ENCODE measurements at places on chromosomes 4 and X. TPM values are rescaled to one million over a fixed set of nuclear protein-coding genes. Genes with fewer than 3 reads are reported as not detected.

GRCh38 chrX:104567506-104567905 lies 1.5 kb downstream of the IL1RAPL2 start:
- peak overlapping the region; percentile 76 for H3K4me3 ChIP-seq
- no peaks in the 10 kb centered on the region for H3K4me1 ChIP-seq
- no peak overlapping the region for H3K27ac ChIP-seq
- peaks cover 84% of the 10 kb centered on the region for H3K27me3 ChIP-seq
- DNase-seq = no peak

DNA sequence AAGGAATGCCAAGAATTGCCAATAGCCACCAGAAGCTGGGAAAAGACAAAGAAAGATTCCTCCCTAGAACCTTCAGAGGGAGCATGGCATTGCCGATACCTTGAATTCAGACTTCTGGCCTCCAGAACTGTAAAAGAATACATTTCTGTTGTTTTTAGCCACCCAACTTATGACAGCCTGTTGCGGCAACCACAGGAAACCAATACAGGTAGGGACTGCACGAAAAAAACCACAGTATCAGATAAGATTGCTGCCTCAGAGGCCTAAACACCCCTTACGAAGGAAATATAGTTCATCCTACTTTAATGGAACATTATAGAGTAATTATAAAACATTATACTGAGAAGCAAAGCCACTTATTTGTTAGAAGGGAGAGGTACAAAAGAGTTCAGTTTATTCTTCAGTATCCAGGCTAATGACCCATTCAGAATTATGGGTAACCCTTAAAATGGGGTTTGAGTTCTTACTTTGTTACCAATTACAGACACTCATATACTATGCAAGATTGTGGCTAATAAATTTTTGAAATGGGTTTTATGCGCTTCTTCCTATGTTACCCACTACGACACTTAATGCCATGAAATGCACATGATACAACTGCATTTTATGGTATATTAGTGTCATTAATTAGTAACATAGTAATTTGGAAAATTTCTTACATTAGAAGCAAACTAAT lies 37.4 kb upstream of the SMIM10L2A start:
- no peak for DNase-seq
- H3K4me1 ChIP-seq = peaks cover 2% of the 10 kb centered on the region
- H3K36me3 ChIP-seq = no peaks in the 10 kb centered on the region
- H3K27ac ChIP-seq = no peak overlapping the region
- H3K27me3 ChIP-seq = no peaks in the 10 kb centered on the region
- no peak overlapping the region for H3K4me3 ChIP-seq

DNA sequence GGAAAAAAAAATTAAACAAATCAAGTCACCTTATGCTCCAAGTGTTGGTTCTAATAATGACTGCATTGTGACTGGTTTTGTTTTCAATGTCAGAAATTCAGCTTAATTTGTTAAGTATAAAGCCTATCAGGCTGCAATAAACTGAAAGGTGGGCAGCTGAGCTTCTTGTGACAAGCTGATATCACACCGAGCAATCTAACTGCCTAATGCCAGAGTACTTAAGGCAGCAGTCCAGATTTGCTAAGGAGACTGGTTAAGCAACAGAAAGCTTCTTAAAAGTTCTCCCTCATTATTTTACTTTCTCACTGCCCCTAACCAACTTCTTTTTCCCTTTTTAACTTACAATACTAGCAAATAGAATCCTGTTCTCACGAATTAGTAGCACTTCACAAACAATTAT lies 201.0 kb downstream of the MAB21L2 start:
- H3K36me3 ChIP-seq = no peaks in the 10 kb centered on the region
- H3K4me1 ChIP-seq = no peaks in the 10 kb centered on the region
- no peak overlapping the region for H3K27ac ChIP-seq
- DNase-seq = no peak

- no peak overlapping the region for H3K27ac ChIP-seq
- no peak for DNase-seq
- no peak overlapping the region for H3K4me3 ChIP-seq
- no peaks in the 10 kb centered on the region for H3K27me3 ChIP-seq
These were observed 11.3 kb downstream of the SLC10A6 start for GRCh38 chr4:86837691-86838503.

DNA sequence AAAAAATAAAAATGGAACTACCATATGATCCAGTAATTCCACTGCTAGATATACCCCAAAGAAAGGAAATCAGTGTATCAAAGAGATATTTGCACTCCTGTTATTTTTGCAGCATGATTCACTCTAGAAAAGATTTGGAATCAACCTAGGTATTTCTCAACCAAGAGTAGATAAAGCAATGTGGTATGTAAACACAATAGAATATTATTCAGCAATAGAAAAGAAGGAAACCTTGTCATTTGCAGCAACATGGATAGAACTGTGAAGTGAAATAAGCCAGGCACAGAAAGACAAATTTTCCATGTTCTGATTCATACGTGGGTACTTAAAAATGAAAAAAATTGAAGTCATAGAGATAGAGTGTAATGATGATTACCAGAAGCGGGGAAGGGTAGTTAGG lies 362.3 kb upstream of the EPHA5 start:
- no peaks in the 10 kb centered on the region for H3K36me3 ChIP-seq
- H3K4me1 ChIP-seq = no peaks in the 10 kb centered on the region
- H3K4me3 ChIP-seq = no peak overlapping the region
- no peaks in the 10 kb centered on the region for H3K27me3 ChIP-seq

DNA sequence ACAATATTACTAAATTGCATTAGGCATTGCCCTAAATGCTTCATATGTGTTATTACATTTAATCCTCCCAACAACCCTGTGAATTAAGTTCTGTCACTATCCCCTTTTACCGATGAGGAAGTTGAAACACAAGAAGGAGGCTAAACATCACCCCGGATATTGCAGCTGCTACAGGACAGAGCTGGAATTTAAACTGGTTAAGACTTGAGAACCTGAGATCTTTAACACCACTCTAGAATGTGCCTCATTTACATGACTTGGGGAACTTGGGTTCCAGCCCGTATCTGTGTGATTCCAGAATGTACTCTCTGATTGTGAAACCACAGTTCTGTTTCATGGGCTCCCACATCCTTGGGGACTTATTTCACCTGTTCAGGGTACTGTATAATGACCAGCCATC lies 165.1 kb upstream of the PPARGC1A start:
- H3K36me3 ChIP-seq = no peaks in the 10 kb centered on the region
- no peak overlapping the region for H3K27ac ChIP-seq
- H3K4me3 ChIP-seq = no peak overlapping the region
- no peak for DNase-seq
- H3K27me3 ChIP-seq = no peaks in the 10 kb centered on the region

GRCh38 chr4:74189331-74190043 lies 31.6 kb downstream of the MTHFD2L start:
- DNase-seq = no peak
- H3K27me3 ChIP-seq = no peaks in the 10 kb centered on the region
- H3K4me1 ChIP-seq = no peaks in the 10 kb centered on the region
- H3K36me3 ChIP-seq = no peaks in the 10 kb centered on the region

- H3K4me3 ChIP-seq = peak overlapping the region; percentile 47
- peaks cover 16% of the 10 kb centered on the region for H3K4me1 ChIP-seq
- peaks cover 9% of the 10 kb centered on the region for H3K36me3 ChIP-seq
- H3K27me3 ChIP-seq = peaks cover under 1% of the 10 kb centered on the region
These were observed 67.5 kb upstream of the CXCL13 start for GRCh38 chr4:77538144-77538543.

Gene SLC10A6
- not detected for total RNA-seq
